Bronchial epithelial cell (primary cell): ENCODE measurements at places on chromosomes 2 and 18.

DNA sequence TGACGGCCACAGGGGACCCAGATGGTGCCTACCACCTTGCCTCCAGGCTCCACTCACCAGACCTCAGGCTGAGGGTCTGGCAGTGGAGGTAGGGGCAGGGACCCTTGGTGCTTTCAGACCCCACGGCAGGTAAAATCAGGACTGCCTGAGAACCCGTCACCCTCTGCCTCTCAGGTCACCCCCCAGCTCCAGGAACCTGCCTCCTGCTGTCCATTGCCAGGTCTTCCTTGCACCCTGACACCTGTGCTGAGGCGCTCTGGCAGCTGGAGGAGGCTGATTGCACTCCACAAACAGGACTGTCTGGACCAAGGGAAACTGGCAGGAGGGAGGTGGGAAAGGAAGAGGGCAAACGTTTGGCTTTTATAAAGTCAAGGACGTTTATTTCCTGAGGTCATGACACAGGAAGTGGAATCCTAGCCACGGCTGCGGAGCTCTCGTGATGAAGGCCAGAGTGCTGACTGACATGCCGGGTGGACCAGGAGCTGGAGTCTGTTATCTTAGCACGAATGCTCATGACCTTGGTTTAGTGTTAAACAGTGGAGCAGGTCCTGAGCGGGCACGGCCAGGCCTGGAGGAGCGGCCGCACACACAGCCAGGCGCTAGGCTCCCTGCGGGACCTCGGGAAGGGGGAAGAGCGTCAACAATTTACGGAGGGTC is 40.5 kb downstream of the ANO7 start:
- DNase-seq, result no peak

DNA sequence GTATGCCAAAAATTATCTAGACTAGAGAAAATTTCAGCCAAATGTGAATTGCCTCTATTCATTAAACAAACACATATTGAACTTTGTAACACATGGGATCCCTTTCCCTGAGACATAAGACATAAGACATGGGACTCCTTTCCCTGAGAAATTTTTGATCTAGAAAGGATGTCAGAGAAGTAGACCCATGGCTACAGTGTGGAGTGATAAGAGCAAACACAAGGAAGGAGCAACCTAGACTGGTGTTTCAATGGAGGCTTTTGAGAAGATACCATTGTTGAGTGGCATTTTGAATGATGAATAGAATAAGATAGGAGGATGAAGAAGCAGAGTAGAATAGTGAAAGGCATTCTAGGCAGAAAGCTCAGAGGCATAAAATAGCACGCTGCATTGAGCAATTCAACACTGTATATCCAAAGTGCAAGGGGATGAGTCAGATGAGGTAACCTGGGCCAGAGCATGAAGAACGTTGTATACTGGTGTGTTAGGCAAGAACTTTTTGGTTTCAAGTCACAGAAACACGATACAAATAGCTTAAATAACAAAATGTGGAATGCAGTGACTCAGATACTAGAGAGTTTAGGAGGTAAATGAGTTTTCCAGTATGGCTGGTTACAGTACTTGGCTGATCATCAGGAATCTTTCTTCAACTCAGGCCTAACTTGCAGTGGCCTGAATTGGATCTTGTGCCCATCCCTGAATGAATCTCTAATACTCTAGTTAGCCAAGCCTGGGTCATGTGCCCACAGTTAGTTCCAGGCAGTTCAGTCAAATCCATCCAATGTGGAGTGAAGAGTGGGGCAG is 129.8 kb upstream of the TANK start:
- DNase-seq, result peak; percentile 99

DNA sequence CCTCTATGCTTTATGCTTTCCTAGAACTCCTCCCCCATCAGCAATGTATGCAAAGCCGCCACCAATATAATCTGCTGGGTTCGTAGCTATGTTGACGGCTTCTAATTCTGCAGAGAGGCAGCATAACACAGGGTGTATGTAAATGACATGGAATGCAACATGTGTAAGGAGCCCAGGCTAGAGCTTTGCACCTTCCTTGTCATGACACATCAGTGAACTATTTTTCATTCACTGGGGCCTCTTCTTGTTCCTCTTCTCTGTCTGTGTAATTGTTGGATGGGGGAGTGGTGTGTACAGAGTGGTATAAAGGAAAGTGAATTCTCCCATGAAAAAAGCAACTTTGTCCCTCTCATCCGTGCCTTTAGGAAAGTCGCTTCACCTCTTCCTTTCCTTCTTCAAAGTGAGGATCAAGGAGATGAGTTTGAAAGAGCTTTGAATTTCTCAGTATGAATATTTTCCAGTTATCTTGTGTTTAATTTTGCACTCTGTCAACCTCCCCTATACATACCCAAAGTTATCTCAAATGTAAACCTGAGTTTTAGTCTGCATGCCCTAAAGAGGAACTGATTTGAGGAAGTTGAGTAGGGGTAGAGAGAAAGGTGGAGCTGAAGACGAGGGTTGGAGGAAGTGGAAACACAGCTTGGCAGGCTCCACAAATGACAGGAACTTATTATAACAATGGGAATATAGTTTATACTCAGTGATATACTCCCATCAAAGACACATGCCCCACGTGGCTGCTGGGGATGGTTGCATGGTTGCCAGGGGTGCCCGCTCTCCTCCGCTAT is 74.9 kb upstream of the ARL4C start:
- peak; percentile 18 for DNase-seq

GRCh38 chr18:33745871-33746545 is 168.0 kb downstream of the ASXL3 start:
- DNase-seq, result no peak

- peak; percentile 90 for DNase-seq
These were observed 379.0 kb downstream of the SETBP1 start for GRCh38 chr18:45059695-45060094.

- DNase-seq, result no peak
These were observed 75.1 kb downstream of the CCDC102B start for GRCh38 chr18:68873003-68873402.

GRCh38 chr2:126797622-126798275 is 100.9 kb upstream of the TEX51 start:
- DNase-seq, result no peak

DNA sequence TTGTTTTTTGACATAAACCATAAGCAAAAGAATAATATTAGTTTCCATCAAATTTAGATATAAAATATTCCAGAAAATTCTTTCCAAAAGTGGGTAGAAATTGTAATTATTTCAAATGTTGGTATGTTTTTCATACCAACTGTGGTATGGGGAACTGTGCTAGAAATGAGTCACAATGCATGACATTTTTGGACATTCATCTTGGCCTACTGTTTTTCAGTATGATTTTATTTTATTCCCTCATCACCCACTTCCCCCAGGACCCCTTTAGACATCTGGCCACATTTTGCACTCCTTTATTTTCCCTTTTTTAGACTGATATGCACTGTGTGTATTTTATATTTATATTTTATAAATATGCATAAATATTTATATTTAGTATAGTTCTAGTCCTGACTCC is 97.1 kb downstream of the DPP4 start:
- no peak for DNase-seq

DNA sequence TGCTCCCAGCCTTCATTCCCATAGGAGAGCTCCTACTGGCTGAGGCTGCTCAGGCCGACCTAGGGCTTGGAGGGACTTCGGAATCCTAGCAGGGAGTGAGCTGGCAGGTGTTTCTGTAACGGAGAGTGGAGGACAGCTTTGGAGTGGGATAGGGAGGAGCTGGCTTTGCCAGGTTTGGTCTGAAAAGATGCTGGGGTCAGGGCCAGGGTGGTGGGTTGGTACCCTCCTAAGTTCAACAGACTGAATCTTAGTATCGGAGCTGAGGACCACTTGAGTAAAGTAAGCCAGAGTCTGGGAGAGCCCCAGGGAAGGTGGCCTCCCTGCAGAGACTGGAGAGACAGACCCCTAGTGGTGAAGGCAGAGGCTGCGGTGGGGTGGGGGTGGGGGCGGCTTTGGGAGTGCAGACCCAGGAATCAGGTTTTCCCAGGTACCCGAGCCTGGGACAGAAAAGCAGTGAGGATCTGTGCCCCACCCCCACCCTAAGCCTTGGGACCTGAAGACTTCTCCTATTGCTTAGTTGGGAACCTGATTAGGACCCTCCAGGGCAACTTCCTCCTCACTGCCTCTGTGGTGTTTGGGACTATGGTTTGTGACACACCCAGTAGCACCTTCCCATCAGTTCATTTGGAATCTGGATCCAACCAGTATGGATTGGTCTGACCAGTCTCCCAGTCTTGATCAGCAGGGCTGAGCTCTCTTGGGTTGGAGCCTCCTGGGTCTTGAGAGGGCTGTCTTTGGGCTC is 3.0 kb downstream of the CNNM4 start:
- DNase-seq, result peak; percentile 10

DNA sequence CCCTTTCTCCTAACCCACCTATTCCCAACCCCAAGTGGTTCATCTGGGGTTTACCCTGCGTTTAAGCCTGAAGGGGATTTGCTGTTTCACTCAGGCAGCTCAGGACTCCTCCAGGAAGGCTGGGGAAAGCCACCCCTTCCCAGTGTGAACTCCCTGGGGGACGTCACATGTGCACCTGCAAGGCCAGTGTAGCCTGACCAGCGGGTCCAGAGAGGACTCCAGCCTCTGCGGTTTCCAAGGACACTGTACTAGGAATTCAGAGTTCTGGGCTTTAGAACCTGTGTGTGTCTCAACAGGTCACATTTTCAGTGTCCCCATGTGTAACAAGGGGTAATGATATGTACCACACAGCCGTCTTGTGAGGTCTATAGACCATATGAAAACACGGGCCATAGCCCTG is 17.9 kb downstream of the EHD3 start:
- DNase-seq, result no peak

DNA sequence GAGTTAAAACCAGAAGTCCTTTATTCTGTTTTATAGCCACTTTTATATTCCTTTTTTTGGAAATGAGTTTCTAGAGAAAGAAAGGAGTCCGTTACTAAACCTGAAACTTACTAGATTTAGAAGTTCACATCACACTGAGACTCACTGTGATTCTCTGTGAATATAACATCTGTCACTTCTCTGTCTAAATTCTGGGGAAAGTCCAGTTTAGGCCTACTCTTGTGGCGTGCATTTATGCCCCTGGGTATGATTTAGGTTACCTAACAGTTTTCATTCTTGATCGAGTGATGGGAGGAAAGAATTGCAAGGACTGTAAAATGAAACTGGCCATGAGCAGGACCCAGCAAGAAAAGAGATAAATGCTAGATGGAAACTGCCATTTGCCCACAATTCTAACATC is 449.6 kb downstream of the SPAG16 start:
- no peak for DNase-seq

DNA sequence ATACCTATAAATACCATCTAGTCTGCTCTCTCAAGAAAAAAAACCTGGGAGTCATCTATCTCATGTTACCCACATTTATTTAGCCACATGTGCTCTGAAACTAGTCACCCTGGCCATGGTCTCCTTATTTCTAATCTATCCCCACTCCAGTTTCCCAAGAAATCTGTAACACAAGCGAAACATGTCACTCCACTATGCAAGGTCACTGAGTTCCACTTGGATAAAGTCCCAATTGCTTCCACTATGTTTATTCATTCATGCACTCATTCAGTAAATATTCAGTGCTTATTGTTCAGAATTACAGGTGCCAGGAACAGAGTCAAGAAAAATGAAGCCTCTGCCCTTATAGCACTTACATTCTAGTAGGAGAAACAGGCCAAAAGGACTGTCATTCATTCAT is 369.4 kb upstream of the CYRIA start:
- peak; percentile 90 for DNase-seq
